ENCODE measurements at places on chromosomes 2 and 18.

- no peak for DNase-seq
Observed at GRCh38 chr2:192390401-192390800, 195.7 kb upstream of the TMEFF2 start.

DNA sequence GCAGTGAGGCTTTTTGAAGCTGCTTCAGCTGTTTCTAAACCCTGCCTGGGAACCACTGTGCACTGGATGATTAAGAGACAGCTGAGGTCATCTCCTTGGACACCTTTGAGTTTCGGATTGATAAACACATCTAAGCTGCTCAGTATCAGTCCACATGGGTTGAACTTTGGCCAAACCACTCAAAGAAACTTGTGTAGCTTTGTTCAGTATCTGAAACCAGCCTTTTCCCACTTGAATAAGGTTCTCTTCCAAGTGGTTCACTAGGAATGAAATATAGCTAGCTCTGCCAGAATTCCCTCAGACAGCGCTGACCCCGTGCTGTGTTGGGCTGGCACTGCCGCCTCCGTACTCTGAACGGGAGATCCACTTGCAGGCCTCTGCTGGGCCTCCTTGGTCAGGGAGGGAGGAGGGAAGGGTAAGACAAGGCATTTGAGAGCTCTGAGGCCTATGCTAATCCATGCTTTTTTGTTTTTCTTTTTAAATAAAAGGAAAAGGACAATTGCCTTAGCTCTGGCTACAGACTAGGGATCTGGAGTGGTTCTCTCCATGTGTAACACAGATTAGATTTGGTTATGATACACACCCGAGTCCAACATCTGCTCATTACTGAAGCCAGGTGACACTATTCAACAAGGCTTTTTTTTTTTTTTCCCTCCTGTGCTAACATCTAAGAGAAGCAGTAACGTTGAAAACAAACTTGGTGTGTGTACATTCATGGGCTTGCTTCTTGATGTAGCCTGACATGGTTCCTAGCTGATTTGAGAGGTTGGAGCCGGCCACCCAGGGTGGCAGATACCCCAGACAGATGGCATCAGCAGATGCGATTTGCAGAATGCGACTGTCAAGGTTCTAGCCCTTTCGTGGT is 67.7 kb downstream of the NCK2 start:
- DNase-seq, result no peak

- DNase-seq, result no peak
Observed at GRCh38 chr2:207920321-207920720, 105.0 kb downstream of the PLEKHM3 start.

DNA sequence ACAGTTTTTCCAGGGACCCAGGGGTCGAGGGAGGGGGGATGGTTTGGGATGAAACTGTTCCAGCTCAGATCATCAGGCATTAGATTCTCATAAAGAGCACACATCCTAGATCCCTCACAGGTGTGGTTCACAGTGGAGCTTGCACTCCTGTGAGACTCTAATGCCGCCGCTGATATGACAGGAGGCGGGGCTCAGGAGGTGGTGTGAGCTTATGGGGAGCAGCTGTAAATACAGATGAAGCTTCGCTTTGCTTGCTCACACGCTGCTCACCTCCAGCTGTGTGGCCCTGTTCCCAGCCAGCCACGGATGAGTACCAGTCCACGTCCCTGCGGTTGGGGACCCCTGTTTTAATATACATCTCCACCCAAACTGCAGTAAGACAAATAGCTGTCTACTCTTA is 204.2 kb downstream of the AGAP1 start:
- no peak for DNase-seq

DNA sequence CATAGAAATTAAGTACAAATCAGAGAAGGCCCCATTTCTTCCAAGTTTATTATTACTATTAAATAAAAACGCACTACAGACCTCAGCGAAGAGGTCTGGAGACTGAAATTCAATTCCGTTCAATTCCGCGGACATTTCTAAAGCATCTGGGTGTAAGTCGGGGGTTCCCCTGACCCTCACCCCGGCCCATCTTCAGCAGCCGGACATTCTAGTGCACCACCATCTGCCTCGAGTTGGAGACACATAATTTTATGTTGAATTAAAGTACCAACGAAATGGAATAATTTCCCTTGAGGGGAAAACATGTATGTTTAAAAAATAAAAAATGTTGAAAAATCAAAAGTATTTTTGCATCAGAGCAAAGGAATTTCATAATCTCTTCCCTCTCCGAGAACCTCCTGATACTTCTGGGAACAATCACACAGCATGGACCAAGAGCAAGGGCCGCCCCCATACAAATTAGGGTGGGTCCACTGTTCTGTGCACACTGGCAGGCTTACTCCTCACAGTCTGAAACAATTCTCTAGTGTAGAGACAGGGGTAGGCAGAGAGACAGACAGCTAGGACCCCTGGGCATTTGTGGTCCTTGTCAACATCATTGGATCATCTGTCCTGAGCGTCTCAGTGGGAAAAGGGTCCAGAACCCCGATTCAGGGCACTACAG is 29.3 kb downstream of the MBP start:
- no peak for DNase-seq

DNA sequence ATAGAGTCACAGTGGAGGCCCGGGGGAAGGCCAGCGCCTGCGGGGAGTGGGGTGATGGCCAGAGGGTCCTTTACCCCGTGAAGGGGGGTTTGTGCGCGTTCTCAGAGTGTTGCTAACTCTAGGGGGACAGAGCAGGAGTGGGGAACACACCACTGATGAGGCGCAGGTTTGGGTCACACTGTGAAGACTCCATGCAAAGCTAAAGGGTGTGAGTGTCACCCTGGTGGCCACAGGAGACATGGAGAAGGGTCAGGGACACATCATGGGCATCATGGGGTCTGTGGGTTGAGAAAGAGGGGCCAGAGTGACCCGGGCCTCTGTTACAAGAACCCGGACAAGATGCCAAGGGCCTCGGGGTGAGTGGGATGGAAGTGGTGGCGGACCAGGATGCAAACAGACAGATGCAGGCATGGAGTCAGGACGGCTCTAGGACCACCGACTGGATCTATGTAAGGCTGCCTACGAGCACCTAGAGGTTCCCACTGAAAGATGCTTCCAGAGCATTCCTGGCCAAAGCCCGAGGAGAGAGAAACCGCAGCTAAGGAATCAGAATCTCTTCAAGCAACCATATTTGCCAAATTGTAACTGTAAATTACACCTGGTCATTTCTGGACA is 84.3 kb downstream of the PXDN start:
- no peak for DNase-seq

GRCh38 chr2:27121906-27122305 is 1.7 kb upstream of the ABHD1 start:
- DNase-seq, result no peak

- DNase-seq, result no peak
Observed at GRCh38 chr2:46229134-46230063, 67.8 kb upstream of the EPAS1 start.

DNA sequence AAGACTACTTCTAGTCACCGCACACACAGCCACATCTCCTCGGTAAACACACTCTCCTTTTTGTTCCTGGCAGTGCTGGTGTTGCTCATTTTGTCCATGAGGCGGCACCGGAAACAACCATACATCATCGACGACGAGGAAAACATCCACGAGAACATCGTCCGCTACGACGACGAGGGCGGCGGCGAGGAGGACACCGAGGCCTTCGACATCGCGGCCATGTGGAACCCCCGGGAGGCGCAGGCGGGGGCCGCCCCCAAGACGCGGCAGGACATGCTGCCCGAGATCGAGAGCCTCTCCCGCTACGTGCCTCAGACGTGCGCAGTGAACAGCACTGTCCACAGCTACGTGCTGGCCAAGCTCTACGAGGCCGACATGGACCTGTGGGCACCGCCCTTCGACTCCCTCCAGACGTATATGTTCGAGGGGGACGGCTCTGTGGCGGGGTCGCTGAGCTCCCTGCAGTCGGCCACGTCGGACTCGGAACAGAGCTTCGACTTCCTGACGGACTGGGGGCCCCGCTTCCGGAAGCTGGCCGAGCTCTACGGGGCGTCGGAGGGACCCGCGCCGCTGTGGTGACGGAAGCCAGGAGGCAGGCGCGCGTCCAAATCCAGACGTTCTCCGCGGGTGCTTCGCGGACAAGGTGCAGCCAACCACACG is 221.0 kb downstream of the CDH20 start:
- no peak for DNase-seq

DNA sequence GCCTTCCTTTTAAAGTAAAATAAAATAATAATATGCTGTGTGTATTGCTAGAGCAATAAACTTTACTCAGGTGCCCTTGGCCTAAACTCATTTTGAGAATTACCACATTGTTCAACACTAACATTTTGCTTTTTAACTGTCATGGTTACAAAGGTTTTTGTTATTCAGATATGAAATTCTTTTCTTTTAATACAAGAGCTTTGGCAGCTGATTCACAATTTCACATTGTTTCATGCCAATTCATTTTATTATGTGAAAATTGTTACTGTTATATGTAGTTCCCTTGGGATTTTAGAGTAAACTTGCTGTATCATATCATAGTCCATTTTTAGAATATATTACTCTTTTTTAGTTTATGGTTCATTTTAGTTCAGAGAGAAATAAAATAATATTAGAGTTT is 65.8 kb upstream of the ZNF804A start:
- no peak for DNase-seq

- DNase-seq, result no peak
Observed at GRCh38 chr2:43129676-43130547, 96.5 kb downstream of the ZFP36L2 start.

DNA sequence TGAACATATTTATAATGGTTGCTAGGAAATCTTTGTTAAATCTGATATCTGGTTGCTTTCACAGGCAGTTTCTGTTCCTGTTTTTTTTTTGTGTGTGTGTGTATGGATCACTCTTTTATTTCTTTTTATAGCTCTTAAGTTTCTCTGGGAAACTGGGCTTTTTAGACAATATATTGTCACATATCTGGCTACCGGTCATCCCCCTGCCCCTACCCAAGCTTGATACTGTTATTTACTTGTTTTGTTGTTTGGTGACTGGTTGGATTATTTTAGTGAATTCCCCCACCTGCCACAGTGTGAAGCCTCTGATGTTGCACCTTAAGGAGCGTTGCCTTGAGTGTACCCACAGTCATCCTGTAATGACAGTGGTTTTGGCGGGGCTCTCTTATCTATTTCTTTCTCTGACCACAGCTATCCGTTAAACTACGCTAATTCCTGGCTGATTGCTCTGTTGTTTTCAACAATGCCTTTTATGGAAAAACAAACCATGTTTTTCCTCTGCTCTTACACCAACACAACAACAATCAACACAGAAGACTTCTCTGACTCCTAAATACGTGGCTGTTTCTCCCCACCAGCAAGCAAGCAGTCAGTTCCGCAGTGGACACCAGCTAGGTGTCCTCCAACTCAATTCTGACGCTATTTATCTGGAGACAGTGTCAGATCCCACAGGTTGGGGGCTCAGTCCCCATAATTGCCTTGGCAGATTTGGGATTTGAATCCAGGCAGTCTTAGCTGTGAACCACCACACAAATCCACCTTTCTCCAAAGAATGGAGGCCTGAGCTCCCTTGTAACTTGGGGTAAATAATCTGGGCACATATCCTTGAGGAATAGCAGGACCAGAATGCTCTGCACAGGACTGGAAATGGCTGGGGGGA is 10.9 kb downstream of the GNLY start:
- DNase-seq, result no peak
